ENCODE measurements at places on chromosomes 5 and 9. TPM values are rescaled to one million over a fixed set of nuclear protein-coding genes. Genes with fewer than 3 reads are reported as not detected.

GRCh38 chr5:169350016-169350415, 49.1 kb upstream of the SLIT3 start:
- DNase-seq = no peak

DNA sequence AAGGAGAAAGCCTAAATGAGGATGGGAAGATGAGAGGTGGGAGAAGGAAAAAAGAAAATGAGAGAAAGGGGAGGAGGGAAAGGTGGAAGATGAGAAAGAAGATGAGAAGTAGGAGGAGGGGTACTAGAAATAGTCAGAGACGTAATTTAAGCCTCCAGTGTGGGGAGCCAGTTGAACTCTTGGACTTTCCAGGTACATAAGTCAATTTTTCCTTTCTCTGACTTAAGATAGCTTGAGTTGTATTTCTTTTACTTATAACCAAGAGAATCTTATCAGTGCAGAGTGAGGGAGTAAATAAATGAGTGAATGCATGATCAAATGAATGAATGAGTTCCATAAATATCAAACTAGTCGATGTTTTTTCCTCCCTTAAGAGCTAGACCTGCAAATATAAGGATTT, 21.5 kb upstream of the WHRN start:
- no peak for DNase-seq

IRGM gene
- total RNA-seq = not detected

DNA sequence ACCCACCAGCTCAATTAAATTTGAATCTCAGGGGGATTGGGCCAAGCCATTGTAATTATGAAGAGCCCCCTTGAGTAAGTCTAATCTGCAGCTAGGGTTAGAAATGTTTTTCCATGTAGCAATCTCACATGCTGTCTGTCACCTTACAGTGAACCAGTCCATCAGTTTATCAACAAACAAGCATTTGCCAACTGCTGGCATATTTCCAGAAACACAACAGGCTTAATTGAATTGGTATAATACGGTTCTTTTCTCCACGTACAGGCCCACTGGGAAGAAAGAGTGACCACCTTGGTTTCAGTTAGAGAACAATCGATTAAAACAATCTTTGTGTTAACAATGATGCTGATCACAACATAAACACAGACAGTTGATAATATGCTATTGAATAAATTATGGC, 67.4 kb downstream of the NSUN2 start:
- DNase-seq = no peak

GRCh38 chr5:9042241-9042640, 503.6 kb downstream of the SEMA5A start:
- no peak for DNase-seq

GRCh38 chr5:40499007-40499406, 180.7 kb upstream of the PTGER4 start:
- DNase-seq = no peak

CIZ1 gene
- total RNA-seq = 156 TPM

GRCh38 chr5:31059889-31060288, 133.6 kb upstream of the CDH6 start:
- DNase-seq = no peak

- DNase-seq = no peak
These were observed 735 bp downstream of the IDNK start for GRCh38 chr9:83623679-83624076.

DNA sequence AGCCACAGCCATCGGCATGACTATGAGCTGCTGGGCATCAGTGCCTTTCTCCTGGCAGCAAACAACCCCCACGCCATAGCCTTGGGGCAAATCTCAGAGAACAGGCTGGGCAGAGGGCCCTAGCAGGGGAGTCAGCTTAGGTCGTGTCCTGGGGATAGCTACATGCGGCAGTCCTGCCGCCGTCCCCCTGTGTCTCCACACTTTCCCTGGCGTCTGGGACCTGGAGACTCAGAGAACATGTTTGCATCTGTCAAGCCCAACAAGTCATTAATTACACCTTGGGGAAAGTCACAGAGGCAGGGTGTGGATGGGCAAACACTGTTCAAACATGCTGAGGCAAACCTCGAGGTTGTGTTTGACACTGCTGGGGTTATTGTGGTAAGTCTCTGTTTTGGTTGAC, 123.6 kb downstream of the C5orf15 start:
- no peak for DNase-seq

TAF7 gene
- 86.4 TPM for total RNA-seq

DNA sequence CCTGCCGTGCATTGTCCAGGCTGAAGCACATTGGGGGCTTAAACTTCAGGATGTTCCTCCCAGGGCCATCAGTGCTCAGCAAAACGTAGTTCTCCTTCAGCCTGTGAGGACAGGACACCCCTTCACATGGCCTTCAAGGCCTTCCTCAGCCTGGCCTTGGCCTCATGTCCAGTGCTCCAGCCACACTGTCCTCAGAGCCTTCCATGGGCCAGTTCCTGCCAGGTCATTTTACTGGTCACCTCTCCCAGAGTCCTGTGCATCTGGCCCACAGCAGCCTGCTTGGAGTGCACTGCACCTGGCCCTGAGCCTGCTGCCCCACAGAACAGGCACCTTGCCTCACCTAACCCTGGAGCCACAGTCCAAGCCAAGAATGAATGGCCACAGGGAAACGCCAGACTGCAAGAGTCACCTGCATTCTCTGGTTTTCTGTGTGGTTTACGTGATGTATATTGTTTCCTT, 8.7 kb downstream of the HNRNPAB start:
- DNase-seq = no peak

ISL1 gene
- 0.67 TPM for total RNA-seq

LOX gene
- 0.23 TPM for total RNA-seq

DNA sequence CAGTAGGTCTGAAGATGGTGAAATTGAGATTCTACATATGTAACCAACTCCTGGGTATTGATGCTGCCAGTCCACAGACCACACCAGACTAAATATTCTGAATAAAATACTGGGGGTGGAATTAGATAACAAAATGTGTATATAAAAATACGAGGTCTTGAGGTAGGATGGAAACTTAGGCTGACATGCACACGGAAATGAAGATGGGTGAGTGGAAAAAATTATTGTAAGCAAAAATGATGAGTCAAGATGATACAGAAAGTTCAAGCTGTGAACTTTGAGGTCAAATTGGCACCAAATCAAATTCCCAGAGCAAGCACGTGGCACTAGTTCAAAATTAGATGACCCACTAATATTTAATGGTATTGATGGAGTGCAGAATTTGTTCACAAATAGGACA, 713.4 kb upstream of the ACO1 start:
- no peak for DNase-seq

PCDHB4 gene
- 2.3 TPM for total RNA-seq

- peak; percentile 95 for DNase-seq
These were observed at the start of gene SNAPC4 for GRCh38 chr9:136400038-136400834. Gene SNAPC4 (minus strand): TSS chr9:136400170. CDS start chr9:136398428, 1,742 bp downstream.

TICAM2 gene
- total RNA-seq = 1.9 TPM

SLC22A4 gene
- 0.13 TPM for total RNA-seq

GRCh38 chr9:7977586-7977985, 178.0 kb upstream of the DMAC1 start:
- no peak for DNase-seq

DNA sequence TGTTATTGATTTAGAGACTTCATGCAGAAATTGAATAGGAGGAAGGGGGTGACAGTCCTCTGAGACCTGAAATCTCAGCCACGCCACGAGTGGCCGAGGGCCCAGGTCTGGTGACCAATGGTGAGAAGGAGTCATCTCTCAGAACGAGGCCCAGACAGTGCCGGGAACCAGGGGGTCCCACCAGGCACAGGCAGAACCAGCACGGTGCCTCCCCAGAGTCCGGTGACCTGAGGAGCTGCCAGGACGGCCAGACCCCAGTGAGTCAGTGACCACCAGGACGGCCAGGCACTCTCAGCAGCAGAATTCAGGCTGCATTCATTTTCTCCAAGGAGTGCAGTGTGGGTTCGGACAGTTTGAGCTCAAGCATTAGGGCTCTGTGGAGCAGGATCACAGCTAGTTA, 43.8 kb upstream of the NKD2 start:
- DNase-seq = no peak

- peak; percentile 80 for DNase-seq
These were observed 98.8 kb downstream of the LHX2 start for GRCh38 chr9:124110307-124110915.

DNA sequence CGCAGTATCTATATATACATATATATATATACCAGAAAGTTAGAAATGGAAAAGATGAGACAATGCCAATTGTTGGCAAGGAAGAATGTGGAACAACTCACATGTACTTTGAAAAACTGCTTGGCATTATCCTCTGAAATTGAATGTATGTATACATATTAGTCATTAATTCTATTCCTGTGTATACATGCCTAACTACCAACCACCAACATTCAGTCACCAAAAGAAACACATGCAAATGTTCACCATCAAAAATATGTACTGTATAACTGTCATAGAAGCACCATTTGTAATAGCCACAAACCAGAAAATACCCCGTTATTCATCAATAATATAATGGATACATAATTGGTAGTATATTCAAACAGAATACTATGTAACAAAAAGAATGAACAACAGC, 330.2 kb upstream of the GRAMD2B start:
- no peak for DNase-seq

- DNase-seq = no peak
These were observed 27.7 kb downstream of the PRDM6 start for GRCh38 chr5:123116757-123117156.

GRAMD2B gene
- total RNA-seq = 13.4 TPM

- no peak for DNase-seq
These were observed 136.0 kb downstream of the CDK5RAP2 start for GRCh38 chr9:120443976-120444375.

DNA sequence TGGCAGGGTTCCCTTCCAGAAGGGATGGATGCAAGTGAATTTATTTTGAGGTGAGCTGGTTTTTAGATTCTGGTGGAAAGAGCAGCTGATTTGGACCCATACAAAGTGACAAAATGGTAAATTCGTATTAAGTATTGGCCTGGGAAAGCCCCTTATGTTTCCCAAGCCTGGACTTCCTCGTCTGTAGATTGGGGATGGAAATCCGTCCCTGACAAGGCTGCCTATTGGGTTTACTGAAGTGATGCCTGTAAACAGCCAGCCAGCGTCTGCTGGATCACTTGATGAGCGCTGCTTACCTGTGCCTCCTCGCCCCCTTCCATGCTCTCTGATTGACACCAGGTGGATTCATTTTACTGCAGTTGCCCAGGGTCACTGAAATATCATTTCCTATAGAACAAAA, 233.8 kb downstream of the GADD45G start:
- DNase-seq = no peak

SPINK13 gene
- not detected for total RNA-seq

DNA sequence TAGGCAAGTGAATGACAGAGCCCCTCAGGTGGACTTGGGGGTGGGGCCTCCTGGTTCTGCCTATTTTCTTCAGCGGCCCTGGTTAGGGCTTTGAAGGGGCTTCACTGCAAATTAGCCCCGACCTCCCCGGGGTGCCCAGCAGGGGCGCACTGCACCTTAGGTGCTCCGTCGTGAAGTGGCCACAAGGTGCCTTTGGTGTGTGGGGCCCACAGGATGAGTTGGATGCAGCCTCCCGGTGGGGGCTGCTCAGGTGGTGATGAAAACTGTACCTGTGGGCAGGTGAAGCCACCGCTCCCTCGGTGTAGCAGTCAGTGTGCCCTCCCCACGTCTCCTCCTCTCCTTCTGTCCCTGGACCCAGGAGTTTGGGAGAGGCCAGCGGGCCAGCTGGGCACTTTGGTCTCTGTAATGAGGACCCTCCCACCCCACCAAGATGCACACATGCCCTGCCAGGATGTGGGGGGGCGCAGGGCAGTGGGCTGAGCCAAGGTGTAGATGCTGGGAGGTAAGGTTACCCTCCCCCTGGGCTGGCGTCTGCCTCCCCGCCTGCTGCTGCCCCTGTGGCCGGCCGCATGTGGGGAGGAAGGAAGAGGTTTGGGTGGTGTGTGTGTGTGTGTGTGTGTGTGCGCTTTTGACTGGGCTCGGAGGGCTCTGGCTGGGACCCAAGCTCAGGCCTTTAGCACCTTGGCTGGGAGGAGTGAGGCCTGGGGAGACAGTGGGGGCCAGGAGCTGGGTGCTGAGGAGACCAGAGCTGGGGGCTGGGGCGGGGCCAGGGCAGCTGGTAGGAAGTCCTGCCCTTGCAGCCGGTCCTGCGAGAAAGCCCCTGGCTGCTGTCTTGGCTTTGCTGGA, 55.6 kb downstream of the RXRA start:
- peak; percentile 27 for DNase-seq

DNA sequence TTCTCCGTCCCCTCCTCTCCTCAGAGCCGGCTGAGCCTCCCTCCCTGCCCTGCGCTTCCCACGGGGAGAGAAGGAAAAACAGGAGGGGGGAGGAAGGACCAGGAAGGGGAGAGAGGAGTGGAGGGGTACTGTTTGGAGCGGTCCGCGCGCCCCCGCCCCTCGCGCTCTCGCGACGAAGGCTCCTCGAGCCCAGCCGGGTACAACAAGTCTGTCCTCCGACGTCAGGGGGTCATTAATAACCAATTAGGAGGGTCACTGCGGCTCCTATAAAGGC, 480 bp upstream of the PRDM12 start:
- DNase-seq = no peak

DNA sequence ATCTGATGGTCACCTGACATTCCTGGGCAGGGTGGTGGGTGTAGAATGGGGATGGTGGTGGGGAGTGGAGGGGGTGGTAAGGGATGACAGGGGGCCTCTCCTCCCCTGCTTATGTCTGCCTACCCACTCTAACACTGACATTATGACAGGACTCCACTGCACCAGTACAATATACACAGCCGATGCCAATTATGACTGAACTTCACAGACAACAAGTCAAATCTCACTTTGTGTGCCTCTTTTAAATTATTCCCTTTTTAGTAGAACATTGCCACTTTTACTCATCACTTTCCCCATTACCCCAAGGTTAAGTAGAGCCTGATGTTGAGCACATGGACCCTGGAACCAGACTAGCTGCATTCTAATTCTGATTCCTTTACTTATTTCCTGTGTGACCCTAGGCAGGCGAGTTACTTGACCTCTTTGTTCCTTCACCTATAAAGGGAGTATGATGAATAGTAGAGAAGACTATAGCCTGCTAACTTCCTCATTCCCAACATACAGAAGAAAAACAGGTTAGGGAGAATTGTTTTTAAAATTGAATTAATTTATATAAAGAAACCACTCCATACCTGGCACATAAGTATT, 464.7 kb downstream of the DMRT2 start:
- DNase-seq = no peak

DNA sequence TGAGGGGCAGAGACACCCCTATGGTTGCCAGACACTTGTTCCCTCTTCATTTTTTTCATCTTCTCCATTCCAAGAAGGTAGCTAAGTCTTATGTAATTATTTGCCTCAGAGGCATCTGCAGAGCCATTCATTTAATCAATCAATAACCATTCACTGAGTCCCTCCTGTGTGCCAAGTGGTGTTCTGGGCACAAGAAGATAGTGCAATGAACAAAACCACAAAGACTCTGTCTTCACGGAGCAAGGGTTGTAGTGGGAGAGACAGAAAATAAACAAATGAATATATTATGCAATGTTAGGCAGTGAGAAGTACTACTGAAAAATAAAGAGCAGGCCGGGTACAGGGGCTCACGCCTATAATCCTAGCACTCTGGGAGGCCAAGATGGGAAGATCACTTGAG, 41.4 kb upstream of the CTNNA1 start:
- DNase-seq = no peak
